ENCODE measurements at places on chromosomes 16 and 17. TPM values are rescaled to one million over a fixed set of nuclear protein-coding genes. Genes with fewer than 3 reads are reported as not detected.

Gene HOXB9
- total RNA-seq, result not detected

Gene KRT39
- total RNA-seq, result not detected

Gene SLC25A39
- total RNA-seq, result 76.4 TPM

Gene CKLF
- total RNA-seq, result 25.4 TPM

Gene TPSG1
- total RNA-seq, result not detected

Gene OSGIN1
- 2.8 TPM for total RNA-seq

Gene ABCA9
- 9.9 TPM for total RNA-seq

Gene KRTAP2-3
- not detected for total RNA-seq

Data from hair follicle dermal papilla cell (primary cell).